ENCODE measurements at places on chromosomes 7 and 10.

DNA sequence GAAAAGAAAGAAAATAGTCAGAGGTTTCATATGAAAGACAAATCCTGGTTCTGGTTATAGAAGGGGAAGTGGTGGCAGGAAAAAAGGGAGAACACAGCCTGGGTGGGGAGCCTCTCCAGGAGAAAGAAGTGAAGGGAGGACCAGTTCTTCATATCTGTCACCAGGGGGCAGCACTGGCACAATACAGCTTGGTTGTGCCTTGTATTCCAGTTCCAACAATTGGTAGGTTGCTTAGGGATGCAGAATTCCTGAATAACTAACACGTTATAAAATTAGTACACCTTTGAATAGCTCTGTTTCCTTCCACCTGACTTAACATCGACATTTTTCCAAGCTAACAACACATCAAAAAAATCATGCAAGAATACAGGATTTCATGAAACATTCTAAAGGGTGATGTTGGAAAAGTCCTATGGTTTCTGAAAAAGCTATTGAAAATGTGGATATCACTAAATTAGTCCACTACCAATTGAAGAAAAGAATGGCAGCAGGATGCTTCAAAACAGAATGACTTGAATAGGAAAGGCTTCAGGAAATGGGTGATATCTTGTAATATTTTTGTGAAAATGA is 52.9 kb downstream of the CYP26A1 start:
- DNase-seq, result no peak

DNA sequence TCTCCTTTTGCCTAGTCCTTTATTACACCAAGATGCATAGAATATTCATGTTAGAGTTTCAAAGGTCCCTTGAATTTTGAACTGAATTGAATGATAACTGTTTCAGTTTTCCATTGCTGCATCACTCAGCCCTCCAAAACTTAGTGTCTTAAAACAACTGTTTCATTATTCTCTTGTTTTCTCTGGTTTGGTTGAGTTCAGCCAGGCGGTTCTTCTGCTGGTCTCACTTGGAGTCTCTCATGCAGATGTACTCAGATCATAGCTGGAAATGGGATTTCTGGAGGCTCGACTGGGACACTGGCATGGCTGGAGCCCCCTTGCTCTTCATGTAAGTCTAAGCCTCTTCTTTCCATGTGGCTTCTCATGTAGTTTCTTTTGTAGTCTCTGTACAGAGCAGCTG is 107.2 kb upstream of the MKI67 start:
- no peak for DNase-seq

- DNase-seq, result no peak
Observed at GRCh38 chr10:36700123-36700522, 425.3 kb upstream of the ANKRD30A start.

DNA sequence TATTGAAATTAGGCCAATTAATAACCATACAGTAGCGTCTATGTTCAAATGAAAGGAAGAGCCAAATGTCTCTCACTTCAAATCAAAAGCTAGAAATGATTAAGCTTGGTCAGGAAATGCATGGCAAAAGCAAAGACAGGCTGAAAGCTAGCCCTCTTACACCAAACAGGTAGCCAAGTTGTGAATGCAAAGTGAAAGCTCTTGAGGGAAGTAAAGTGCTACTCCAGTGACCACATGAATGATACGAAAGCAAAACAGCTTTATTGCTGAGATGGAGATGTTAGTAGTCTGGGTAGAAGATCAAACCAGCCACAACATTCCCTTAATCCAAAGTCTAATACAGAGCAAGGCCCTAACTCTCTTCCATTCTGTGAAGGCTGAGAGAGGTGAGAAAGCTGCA is 123.8 kb downstream of the TEX36 start:
- no peak for DNase-seq
